NB4 (cell line): ENCODE measurements at places on chromosomes 5 and 9.

DNA sequence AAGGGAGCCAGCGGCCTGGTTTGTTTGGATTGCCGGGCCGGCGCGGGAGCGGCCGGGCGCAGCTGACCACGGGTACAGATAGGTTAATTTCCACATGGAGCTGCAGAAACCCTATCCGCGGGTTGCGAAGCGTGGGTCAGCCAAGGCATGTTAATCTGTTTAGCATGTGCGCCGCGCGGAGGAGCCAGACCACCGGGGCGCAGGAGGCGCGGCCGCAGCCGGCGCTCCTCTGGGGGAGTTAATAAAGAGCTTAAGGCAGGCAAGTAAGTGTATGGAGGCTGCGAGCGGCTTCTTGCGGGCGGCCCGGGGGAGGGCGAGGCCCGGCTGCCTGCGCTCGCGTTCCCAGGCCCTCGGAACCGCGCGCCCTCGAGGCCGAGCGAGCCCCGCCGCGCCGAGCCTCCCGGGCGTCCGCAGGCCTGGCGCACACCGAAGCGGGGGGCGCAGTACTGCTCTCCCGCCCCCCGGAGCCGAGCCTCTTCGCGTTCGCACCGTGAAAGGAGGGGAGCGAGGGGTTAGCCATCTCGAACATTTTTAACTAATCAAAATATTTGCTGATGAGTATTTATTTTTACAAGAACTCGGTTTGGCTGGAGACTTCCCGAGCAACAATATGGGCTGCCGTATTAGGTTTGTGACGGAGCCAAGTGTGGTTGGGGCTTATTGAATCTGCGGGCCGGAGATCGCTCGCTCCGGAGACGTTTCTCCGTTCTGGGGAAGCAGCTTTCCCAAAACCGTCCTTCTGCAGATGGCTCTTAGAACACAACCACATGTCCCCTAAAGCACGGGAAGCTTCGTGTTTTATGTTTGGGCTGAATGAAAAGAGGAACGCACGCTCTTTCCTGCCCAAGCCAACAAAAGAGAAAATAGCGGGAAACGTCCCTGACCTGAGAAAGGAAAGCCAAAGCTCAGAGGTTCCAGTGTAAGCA is 28.8 kb downstream of the FOXD1 start:
- no peak for DNase-seq

GRCh38 chr5:113048931-113049330 is 72.3 kb downstream of the DCP2 start:
- no peak for DNase-seq

DNA sequence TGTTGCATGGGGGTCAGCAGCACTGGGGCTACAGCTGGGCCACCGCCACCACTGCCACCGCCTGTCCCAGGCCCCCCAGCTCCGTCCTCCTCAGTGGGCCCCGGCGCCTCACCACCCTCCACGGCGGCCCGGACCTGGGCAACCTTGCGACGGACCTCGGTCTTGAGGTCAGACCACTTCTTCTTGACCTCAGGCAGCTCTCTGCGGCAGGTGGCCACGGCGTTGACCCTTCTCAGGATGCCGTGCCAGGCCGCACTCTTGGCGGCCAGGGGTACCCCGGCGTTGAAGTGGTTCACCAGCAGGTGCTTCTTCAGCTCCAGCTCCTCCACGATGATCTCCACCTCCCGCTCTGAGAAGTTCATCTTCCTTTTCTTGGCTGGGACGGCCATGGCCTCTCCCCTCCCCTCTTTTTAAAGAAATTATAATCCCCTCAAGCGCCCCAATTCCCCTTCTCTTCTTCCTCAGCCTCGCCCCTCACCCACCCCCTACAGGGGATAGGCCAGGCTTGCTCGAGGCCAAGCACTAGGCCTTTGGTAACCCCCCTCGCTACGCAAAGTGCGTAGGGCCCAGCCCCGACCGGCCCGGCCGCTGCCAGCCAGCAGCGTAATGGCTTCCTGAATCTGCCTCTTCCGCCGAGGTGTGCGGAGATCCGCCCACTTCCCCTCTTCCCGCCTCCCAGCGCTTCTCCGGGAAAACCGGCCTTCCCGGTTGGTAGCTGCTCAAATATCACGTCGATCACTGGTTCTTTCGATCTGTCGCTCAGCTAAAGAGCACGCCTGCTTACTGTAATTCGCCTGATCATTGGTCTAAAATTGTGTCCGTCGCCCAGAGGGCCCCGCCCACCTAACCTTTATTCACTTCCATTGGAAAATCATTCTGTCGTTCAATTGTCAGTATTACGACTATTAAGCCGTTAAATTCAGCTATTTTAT is at the start of gene NAIF1:
TSS of gene NAIF1 (minus strand) at position 608 of the 932 bp plus-strand sequence. CDS start at position 389, 219 bp downstream.
- peak; percentile 99 for DNase-seq

GRCh38 chr5:124034963-124035362 is 523.0 kb downstream of the CSNK1G3 start:
- DNase-seq, result no peak

- no peak for DNase-seq
Measured at GRCh38 chr5:175344331-175345195, 99.4 kb downstream of the DRD1 start.

DNA sequence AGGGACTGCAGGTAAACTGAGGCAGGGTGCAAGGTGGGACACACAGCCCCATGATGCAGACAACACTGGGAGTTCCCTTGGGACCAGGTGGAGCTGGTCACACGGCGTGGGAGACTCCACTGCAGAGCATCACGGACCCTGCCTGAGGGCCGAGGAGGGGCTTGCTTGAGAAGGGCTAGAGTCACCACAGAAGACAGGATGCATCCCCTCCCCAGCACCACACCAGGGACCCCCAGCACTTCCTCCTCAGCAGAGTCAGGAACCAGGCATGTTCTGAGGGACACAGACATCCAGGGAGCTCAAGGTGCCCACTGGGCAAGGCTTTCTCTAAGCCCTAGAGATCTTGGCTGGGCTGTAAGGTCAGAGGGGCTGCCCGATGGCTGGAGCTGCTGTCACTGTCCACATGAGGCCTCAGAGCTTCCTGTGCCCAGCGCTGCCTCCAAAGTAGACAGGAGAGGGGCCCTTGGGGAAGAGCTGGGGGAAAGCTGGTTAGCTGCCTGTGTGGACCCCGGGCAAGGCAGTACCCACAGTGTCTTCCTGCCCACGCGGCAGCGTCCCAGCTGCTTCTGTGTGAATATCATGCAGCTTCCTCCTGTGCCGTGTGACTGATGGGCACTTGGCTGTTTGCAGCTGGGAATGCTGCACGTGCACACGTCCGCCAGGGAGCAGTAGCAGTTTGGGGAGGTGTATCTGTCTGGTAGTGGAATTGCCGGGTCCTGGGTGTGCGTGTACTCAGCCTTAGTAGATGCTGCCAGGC is 176.6 kb downstream of the CACNA1B start:
- DNase-seq, result peak; percentile 44

- no peak for DNase-seq
Measured at GRCh38 chr5:124570285-124571035, 176.0 kb downstream of the ZNF608 start.

DNA sequence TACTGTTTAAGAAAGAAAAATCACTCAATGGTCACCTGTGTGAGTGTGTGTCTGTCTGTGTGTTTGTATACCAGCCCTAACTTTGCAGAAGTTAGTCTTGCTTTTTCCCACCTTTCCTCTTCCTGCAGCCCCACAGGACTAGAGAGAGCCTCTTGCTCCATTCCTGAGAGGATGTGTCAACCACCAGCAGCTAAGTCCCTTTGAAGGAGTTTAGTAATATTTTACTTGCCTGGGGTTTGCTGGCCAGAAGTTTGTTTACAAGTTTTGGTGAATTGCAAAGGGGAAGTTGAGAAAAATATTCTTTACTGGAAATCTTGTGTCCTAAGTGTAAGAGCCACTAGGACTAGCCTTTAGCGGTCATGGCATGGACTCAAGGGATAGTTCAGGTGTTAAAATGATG is 316.2 kb downstream of the BRINP1 start:
- DNase-seq, result no peak

GRCh38 chr9:77838986-77839385 is 190.9 kb upstream of the GNA14 start:
- no peak for DNase-seq

- no peak for DNase-seq
Measured at GRCh38 chr9:136700304-136700703, 12.1 kb upstream of the DIPK1B start.

DNA sequence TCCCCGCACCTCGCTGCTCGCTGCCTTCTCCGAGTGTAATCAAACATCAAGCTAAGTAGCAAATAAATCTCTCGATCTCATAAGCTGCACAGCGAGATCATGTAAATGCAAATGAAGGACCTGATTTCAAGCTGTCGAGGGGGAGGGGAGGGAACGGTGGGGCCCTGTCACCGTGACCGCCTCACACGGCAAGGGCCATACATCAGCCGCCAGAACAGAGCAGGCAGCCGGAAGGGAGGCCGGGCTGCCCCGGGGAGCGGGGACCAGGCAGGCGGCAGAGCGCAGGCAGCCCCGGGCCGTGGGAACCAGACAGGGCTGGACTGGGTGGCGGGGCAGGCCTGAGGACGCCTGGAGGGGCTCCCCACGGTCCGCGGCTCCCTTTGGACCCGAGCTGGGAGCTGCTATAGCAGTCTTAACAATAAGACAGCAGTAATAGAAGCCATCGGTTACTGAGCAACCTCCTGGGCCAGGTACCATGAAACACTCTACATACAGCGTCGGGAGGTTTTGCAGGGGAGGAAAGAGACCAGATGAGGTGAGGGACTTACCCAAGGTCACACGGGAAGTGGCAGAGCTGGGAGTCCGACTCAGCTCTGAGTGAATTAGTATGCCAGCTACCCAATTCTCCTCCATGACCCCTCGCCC is 76.8 kb downstream of the CFAP77 start:
- no peak for DNase-seq

DNA sequence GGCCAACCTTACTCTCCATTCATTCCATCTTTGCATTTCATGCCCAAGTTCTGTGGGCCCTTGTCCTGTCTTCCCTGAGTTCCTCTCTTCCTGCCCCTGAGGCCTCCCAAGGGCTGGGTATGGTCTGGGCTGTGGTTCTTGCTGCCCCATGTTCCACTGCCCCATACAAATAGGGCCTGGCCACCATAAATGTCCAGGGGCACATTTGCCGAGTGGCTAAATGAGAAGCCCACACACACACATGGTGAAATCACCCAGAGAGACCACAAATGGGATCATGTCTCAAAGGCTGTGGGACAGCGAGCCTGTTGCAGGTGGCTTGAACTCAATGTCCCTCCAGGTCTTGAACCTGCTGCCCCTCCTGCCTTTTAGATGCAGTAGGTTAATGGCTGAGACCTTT is 1.2 kb downstream of the TIFAB start:
- DNase-seq, result no peak

- DNase-seq, result peak; percentile 83
Measured at GRCh38 chr9:109417054-109417453, 81.1 kb downstream of the PTPN3 start.

- no peak for DNase-seq
Measured at GRCh38 chr9:23769307-23769935, 56.6 kb downstream of the ELAVL2 start.

DNA sequence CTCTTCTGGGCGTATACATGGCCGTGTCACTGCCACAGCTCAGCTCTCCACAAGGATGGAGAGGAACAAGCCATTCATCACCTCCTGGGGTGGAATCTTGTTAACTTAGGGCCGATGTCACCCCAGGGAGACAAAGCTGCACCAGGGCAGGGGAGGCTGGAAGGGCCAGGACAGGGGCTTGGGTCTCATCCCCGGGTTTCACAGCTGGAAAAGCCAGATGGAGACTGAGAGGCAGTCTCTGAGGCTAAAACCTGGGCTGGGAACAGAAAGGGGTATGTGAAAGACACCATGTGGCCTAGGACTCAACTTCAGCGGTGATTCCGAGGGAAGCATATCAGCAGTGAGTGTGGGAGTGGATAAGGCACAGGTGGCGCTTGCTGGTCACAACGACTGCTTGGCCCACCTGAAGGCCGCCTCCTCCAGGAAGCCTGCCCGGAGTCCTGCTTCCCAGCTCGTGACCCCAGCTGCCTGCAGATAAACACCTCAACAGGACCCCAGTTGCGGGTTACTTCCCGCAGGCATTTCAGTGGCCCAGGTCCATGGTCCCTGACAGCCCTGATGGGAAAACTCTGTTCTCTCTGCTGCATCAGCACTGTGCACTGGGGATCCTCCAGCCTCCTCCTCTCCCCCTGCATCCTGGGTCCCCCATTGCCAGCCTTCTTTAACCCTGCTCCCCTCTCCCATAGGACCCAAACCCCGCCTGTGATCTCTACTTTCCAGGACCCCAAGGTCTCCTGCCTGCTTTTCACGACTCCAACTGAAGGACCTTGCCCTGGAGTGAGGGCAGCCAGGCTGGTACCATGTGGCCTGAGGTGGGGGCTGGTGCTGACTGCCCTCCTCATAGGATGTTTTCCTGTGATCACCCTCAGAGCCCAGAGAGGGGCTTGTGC is 51.7 kb upstream of the FCN1 start:
- DNase-seq, result no peak

DNA sequence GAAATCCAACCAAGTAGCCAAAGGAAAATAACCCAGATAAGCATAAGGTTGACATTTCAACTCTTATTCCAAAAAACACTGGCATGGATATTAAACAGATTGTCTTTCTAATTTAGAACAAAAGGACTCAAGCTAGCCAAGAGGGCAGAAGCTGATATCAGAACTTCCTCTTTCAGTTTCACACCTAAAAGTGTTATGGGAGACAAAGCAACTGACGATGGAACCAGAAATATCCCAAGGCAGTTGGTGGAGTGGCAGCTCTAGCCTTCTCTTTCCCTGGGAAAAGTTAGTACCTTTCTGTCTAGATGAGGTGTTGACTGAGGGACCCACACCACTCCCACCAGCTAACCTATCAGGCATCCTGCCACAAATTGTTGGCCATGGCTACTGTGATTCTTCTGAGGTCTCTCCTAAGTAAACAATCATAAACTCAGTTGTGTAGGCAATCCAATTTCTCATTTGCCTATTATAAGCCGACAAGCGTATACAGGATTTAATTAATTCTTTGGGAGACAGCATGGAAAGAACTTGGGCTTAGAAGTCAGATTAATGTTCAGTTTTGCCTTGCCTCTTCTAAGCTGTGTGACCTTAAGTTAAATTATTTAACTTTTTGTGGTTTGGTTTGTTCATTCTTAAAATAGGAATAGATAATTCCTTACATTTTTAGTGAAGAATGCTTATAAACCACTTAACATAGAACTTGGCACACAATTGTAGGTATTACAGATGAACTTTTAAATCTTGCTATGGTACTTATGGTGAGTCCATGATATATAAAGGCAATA is 110.9 kb upstream of the ADAMTSL1 start:
- peak; percentile 31 for DNase-seq
